ENCODE measurements at places on chromosomes 16 and 17.

GRCh38 chr17:51298508-51299371, 38.4 kb downstream of the UTP18 start:
- DNase-seq: no peak

DNA sequence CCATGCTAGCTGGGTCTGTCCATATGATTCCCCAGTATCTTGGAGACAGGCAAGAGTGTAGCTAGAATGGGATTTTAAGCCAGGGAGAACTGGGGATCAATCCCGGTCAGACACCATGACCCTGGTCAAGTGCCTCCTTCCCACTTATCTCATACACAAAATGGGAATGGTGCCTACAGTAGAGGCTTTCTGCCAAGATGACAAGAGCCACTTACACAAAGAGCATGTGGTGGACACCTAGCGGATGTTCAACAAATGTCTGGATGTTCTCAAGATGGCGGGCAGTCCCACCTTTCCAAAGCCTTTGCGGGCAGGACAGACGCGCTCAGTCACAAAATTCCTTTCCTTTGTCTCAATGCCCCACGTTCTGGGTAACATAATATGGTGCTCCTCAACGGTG, 57.3 kb downstream of the MAF start:
- no peak for DNase-seq

- no peak for DNase-seq
These were observed 18.0 kb downstream of the MYLK3 start for GRCh38 chr16:46730126-46730525.

GRCh38 chr16:73418691-73419090, 370.8 kb upstream of the ZFHX3 start:
- DNase-seq: no peak

GRCh38 chr17:17722081-17722905, 41.0 kb downstream of the RAI1 start:
- no peak for DNase-seq

DNA sequence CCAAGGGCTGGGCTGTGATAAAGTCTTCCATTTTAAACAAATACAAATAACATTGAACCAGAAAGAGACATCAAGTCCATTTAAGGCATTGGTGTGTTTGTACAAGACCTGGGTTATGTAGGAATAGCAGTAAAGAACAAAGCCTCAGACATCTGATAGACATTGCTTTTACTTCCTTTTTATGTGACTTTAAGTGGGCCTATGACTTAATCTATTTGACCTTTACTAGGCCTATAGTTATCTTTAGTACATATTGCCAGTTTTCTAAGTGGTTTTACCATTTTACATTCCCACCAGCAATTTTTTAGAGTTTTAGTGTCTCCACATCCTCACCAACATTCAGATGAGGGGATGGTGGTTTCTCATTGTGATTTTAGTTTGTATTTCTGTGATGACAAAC, 298.8 kb downstream of the ZFHX3 start:
- no peak for DNase-seq

- no peak for DNase-seq
These were observed 59.7 kb downstream of the RNF112 start for GRCh38 chr17:19470530-19471261.

DNA sequence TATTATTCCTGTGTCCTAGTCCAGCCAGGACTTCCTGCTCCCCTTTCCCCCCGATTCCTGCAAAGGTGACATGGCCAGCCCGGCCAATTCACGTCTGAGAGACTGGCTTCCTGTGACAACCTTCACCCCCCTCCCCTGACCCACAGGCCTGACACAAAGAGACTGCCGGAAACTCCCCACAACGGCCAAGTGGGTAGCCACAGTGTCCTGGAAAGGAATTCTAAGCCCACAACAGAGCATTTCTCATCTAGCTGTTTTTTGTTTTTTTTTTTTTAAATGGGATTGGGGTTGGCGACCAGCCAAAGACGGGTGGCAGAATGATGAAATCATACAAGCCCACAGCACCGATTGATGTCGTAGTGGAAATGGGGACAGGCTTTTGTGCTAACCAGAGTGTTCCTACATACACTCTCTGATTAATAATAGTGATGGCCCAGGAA, 2.8 kb upstream of the XAF1 start:
- DNase-seq: no peak

DNA sequence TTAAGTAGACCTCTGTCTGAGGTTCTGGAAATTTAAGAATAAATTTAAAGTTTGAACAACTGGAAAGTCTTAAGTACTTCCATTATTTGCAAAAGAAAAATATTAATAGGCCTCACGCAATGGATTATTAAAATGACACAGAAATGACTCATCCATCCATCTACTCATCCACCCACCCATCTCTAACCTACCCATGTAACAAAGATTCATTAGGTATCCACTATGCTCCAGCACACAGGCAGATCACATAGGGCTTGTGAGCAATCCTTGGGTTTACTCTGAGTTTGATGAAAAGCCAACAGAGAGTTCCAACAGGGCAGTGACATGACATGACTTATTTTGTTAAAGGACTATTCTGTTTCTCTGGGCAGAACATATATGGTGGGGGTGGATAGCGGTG, 93.3 kb downstream of the HELZ start:
- no peak for DNase-seq

- DNase-seq: no peak
These were observed 20.3 kb downstream of the HSD11B2 start for GRCh38 chr16:67451061-67451703.

- peak; percentile 14 for DNase-seq
These were observed 118.2 kb upstream of the KCNJ18 start for GRCh38 chr17:21573961-21574610.

DNA sequence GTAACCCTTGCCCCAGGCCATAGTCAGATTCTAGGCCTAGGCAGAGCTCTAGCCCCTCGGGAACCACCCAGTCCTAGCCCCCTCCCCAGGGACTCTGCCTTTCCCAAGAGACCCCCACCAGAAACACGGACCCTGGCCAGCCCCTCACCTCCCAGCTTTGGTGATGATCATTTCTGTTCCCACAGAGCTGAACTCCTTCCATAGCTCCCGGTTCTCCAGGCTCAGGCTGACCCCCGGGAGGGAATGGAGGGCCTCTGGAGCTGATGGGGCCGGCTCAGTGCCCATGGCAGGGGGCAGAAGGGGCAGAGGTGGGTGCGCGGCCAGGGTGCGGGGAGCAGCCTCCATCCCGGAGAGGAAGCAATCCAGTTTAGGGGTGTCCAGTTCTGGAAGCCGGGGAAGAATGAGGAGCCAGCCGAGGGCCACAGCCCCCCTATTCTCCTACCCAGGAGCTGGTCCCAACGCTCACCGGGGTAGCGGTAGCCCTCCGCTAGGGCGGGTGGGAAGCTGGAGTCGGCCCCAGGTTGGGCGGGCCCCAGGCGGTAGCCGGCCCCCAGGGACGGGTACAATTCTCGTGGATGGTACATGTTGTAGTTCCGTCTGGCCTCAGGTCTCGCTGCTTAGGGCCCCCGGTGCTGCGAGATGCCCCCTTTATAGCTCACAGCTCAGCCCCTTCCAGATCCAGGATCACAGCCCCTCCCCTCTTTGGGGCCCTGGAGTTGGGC, 953 bp downstream of the TBX6 start:
- no peak for DNase-seq

DNA sequence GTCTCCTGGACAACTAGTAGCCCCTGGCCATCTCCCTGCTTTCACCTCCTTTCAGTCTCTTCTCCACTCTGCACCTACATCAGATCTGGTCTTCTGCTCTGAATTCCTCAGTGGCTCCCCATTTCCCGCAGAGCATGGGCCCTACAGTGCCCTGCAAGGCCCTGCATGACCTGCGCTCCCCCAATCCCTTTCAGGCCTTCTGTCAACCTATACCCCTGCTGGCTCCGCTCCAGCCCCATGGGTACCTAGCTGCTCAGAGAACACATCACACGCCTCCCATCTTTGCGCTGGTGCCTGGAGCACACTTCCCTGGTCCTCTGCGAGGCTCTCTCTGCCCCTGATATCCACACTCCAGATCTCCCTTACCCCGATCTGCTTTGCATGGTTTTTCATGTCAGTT, 145.2 kb downstream of the KATNIP start:
- no peak for DNase-seq

DNA sequence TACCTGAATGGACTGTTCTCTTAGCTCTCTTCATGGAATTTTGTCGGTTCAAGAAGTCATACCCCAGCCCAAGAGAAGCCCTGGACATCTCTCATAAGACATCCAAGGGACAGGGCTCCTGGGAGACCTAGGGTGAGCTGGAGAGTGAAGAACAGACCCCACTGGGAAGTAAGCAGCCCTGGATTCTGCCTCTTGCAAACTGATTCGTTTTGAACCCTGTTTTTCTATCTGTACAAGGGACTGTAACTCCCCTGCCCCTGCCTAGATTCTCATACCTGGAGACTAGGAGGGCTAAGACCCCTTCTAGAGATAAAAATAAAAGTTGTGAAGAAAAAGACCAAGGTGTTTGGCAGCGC, 449 bp downstream of the CCL3L1 start:
- no peak for DNase-seq

DNA sequence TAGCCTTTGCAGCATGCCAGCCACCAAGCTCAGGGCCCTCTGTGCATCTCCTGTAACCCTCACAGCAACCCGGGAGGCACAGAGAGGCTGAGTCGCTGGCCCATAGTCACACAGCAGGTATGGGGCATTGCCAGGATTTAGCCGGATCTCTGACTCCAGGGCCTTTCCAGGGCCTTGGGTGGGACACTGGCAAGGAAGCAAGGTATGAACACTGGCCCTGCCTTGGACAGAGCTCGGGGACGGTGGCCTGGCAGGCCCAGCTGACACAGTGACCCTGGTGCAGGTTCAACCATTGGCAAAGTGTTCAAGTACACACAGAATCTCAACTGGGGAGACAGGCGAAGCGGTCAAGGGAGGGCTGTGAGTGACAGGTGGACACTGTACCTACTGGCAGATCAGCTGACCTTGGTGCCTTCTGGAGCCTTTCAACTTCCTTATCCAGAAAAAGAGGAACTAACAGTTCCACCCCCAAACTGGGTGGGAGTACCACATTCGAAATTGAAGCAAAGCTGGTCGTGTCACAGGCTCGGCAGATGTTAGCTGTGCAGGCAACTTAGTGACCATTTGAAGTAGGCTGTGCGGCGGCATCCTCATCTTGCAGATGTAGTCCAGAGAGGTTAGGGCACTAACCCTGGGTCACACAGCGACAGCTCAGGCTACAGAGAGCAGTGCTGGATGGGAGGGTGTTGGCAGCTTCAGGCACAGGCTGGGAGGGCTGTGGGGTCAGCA, 287.4 kb downstream of the SEC14L1 start:
- no peak for DNase-seq

GRCh38 chr17:62048262-62048661, 16.8 kb downstream of the MED13 start:
- no peak for DNase-seq
